Nucleus accumbens (tissue), 56 donors: ENCODE measurements at places on chromosomes 4 and X.
A peak's percentile ranks its signal among the peaks of the same experiment; 100 is the strongest.

DNA sequence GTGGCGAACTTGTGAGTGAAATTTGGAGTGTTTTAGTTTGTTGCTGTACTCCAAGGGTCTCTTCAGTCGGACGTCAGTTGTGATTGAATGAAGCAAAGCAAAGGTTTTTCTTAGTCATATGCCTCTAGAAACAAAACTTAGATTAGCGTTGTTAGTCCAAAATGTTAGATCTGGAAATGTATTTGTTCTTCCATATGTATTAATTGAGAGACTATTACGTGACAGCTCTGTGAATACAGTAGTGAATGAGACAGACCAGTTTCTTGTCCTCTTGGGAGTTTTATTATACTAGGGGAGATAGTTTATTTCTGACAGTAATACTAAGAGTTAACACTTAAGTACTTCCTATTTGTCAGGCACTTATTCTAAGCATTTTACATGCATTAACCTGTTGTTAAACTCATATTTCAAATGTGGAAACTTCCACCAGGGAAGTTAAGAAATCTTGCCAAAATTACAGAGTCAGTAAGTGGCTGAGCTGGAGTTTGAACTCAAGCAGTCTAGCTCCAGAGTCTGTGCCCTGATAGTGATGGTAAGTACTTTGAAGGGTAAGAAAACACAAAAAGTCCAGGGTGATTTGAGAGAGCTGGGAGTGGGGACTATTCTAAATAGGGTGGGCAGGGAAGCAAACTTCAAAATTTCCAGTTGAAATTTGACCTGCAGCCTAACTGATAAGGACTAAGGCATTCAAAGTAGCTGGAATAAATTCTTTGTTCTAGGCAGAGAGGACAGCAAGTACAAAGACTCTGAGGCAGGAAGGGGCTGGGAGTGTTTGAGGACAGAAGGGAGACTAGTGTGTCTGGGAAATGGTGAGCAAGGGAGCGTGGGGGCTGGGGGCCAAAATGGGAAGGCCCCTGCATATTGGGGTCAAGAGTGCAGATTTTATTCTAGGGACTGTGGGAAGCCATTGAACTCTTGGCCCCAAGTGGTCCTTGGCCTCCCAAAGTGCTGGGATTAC lies 17.0 kb downstream of the ADD1 start:
- DNase-seq = no peak

GRCh38 chrX:16931855-16932575 lies 14.4 kb upstream of the REPS2 start:
- DNase-seq = no peak

DNA sequence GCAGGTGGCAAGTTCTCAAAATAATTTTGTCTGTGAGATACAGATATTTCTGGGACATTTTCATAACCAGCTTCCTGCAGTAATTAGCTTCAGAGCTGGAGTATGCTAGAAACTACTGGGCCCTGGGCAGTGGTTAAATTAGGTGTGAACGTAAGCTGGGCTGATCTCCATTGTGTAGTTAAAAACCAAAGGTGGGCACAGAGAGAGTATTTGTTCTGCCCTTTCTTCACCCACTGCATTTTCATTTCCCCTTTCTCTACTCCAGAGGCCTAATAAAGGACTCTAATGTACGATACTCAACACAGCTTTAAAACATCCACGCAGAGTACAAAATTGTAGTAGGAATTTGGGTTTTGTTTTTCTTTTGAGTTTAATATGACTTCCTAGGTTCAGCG lies 252.7 kb downstream of the SPRY1 start:
- DNase-seq = no peak

DNA sequence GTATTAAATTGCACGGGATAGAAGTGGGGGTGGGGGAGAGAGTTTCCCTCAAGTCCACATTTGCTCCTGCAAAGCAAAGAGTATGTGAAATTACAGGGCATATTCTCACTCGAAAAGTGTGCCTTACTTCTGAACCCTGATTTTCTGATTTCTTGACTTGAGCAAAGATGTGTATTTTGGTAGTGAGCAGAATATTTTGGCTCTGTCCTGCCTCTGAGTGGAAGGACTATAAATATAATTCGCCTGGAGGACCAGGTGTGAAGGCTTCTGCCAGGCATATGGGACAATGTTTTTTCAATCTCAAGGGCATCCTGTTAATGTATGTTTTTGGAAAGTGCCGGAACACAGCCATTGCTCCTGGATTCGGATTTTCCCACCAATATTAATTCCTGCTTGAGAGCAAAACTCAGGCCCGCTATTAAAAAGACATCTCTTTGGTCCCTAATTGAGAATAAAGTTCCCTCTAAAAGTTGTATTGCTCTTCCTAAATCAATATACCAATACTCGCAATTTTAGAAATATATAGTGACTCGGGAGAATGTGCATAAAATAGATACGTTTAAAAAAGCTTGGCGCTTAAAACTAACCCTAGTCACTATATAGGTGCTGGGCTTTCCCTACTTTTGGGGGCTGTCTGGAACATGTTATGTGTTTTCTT lies 15.3 kb upstream of the PITX2 start:
- no peak for DNase-seq

GRCh38 chr4:176306837-176307665 lies 12.7 kb upstream of the SPCS3 start:
- no peak for DNase-seq

DNA sequence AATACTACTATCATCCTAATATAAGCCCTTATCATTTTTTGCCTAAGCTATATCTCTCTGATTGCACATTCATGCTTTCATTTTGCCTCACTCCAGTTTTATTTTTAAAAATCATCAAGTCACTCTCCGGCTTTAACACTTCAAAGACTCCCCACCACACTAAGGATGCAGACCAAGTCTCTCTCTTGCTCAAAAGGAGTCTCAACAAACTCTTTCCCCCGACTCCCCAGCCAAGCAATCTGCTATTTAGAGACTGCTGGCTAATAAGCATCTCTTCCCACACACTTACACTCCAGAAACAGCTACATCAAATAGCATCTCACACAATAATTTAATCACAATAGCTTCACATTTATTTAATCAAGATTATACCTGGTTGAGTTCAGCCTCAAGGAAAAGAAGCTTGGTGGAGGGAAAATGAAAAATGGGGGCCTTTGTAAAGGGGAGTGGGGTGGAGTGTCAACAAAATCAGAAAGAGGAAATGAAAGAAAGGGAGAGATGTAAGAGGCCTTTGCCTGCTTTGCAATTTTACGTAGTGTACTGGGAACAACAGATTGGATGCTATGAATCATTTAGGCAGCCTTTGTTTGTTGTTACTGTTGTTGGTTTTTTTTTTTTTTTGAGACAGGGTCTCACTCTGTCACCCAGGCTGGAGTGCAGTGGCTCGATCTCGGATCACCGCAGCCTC lies 104.1 kb upstream of the MCF2 start:
- no peak for DNase-seq

DNA sequence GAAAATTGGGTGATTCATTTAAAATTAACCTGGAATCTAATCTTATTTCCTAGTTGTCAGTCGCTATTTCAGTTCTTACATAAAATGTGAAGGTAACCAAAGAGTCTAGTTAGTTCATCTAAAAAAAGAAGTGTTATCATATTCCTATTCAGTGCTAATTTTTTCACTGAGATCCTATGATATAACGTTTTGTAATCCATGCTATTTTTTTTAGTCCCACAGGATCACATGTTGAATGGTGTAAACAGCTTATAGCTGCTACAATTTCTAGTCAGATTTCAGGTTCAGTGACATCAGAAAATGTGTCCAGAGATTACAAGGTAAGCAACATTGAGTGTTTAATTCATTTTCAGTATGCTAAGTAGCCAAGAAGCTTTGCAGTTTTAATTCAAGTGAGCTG lies 5.8 kb downstream of the MTMR1 start:
- DNase-seq = no peak

- no peak for DNase-seq
Measured at GRCh38 chr4:113732967-113733527, 28.5 kb downstream of the CAMK2D start.

GRCh38 chr4:185831125-185831815 lies 19.3 kb upstream of the SORBS2 start:
- no peak for DNase-seq

DNA sequence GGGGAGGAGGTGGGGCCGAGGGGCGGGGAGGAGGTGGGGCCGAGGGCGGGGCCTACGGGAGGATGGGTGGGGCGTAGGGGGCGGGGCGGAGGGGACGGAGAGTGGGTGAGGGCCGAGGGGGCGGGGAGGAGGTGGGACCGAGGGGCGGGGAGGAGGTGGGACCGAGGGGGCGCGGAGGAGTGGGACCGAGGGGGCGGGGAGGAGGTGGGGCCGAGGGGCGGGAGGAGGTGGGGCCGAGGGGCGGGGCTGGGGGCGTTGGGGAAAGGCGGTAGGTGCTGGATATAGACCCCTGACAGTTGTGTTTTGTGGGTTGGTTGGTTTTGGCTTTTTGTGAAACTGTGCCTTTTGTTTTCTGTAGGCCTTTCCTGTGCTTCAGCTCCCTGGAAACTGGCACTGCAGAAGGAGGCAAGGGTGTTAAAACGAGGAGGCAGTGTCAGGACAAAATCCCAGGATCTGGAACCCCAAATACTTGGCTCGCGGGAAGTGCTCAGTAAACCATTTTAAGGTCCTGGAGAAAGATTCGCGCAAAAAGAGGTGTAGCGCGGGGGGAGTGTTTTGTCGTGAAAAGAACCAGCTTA lies 580 bp upstream of the MMGT1 start:
- DNase-seq = peak; percentile 54

DNA sequence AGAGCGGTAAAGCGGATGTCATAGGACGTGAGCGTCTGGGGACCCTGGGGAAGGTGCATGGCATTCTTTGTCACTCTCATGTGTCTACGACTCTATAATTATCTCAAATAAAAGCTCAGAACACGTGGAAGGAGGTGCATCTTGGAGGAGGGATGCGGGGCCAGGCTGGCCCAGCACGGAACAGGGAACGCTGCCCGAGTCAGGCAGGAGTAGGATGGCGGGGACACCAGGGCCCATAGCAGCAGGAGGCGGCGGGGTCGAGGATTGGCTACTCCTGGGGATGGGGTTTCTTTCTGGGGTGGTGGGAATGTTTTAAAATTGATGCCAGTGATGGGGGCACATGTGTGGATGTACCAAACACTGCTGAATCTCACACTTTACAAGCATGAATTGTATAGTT lies 5.4 kb upstream of the HTRA3 start:
- no peak for DNase-seq

- no peak for DNase-seq
Measured at GRCh38 chrX:22999696-23000223, at the start of gene DDX53. TSS of gene DDX53 (plus strand) at chrX:22999960. CDS start at chrX:23000058, 98 bp downstream.

- DNase-seq = no peak
Measured at GRCh38 chrX:153897899-153898298, 6.6 kb upstream of the AVPR2 start.

DNA sequence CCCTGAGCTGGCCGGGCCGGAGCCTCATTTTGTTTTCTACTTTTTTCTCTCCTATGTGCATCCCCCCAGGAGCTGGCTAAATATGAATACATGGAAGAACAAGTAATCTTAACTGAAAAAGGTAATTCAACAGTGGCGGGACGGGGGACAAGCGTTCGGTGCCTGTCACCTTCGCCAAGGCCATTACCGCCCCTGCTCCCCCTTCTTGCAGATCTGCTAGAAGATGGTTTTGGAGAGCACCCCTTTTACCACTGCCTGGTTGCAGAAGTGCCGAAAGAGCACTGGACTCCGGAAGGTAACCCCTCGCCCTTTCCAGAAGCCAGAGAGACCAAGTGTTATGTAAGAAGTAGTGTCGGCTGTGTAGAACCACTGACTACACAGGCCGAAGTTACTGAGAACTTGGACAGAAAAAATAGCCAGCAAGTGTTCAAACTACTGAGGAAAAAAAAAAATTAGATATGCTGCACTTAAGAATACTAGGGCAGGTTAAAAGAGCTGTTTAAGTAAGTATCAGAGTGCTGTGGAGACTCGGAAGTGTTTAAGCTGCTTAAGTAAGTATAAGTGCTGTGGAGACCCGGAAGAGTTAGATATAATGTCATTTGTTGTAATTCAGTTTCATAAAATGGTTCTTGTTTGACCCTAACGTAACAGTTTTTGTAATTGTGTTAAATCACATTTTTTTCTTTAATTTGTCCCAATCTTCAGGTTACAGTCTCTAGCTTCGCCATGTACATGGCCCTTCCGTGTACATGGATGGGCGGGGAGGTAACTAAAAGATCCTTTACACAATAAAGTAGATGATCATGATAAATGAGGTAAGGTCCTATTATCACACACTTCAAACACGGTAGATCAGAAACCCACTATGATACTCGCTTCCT lies 856 bp downstream of the SAT1 start:
- DNase-seq = no peak

- no peak for DNase-seq
Measured at GRCh38 chr4:182978152-182978827, 61.1 kb upstream of the DCTD start.

GRCh38 chr4:26751838-26752237 lies 108.8 kb upstream of the STIM2 start:
- no peak for DNase-seq

DNA sequence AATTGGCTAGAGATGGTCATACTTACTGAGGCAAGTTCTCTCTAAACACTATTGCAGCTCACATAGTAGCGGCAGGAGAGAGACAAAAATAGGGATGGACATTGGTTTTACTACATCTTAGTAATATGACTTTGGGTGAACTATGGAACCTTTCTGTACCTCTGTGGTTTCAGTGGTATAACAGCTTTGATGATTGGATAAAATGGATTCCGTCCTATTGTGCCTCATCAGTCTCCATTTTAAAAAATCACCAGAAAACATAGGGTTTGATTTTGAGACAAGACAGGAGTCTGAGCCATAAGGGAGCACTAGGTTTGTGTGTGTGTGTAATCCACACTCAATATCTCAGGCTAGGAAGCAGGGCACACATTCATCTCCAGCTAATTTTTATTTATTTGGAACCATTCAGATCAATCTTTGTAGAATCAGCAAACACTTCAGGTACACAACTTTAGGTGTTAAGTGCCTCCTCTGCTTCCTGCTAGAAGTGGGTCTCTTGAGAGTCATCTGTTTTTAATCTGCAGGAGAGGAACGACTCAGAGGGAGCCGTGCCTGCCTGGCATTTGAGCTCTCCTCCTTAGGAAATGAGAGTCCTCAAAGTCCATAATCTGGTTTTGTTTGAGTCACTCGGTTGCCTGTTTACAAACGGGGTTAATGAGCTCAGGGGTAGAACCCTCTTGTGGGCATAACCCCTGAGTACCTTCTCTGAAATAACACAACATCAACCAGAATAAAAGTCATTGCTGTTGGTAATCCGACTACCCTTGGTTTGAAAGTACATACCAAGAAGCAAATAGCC lies 238.5 kb upstream of the BOD1L1 start:
- no peak for DNase-seq

DNA sequence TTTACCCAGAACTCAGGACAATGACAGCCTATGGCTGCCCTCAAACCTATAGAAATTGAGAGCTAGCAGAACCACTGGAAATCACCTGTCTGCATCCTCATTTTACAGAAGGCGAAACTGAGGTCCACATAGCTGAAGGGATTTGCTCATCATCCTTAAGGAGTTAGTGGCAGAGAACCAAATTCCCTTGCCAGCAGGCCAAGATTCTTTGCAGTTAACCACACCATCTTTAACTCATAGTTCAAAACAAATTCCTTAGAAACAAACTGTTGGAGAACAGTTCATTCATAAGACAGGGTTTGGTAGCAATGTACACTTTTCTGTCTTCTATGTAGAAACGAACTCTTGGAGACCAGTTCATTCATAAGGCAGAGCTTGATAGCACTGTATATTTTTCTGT lies 37.9 kb upstream of the RAP2C start:
- no peak for DNase-seq
